Activated naive CD4-positive, alpha-beta T cell treated with anti-CD3 and anti-CD28 coated beads, Interleukin-2, amount 10 ng/mL, durations not matched to agents 5 hours and 36 hours (primary cell): ENCODE measurements at places on chromosomes 3 and 15. TPM values are rescaled to one million over a fixed set of nuclear protein-coding genes. Genes with fewer than 3 reads are reported as not detected.

Gene CIB2
- total RNA-seq = 0.71 TPM

Gene MED12L
- 0.18 TPM for total RNA-seq

Gene SERINC4
- total RNA-seq = 0.24 TPM

Gene CCR3
- total RNA-seq = 0.19 TPM

Gene HAPLN3
- total RNA-seq = 119 TPM

Gene WDR93
- not detected for total RNA-seq

Gene CPLX3
- total RNA-seq = 0.12 TPM

Gene SERF2
- 940 TPM for total RNA-seq

Gene LAMB2
- total RNA-seq = not detected

Gene ANKRD34C
- not detected for total RNA-seq

Gene FETUB
- not detected for total RNA-seq
